BJ (cell line): ENCODE measurements at places on chromosomes 7 and 10.

DNA sequence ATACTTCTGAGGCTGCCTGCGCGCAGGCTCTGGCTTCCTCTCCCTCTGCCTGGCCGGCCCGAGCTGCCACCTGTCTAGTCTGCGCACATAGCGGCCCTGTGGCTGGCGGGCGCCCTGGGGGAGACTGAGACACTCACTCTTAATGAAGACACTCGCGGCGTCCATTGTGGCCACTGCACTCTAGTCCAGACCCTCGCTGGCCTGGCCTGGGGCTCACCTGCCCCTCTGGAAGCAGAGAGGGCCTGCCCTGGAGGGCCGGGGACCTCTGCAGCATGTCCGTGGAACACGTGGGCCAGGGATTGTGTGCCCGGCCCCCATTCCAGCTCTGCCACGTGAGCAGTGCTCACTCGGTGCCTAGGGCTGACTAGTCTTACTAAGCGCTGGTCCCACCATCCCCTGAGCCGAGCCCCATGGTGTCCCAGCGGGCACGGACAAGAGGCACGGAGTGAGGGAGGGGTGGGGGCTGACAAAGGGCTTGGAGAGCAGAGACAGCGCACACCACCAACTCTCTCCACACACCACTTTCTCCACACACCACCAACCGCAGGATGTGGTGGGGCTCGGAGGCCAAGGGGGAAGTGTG, 149.3 kb downstream of the ELFN1 start:
- no peak for DNase-seq

- DNase-seq, result no peak
Observed at GRCh38 chr7:90458104-90458503, 11.3 kb upstream of the PTTG1IP2 start.

- DNase-seq, result no peak
Observed at GRCh38 chr10:61024856-61025201, 80.8 kb upstream of the RHOBTB1 start.

GRCh38 chr10:77117501-77117900, 520.1 kb downstream of the KCNMA1 start:
- no peak for DNase-seq

GRCh38 chr10:72697716-72698115, 5.8 kb downstream of the MCU start:
- no peak for DNase-seq

DNA sequence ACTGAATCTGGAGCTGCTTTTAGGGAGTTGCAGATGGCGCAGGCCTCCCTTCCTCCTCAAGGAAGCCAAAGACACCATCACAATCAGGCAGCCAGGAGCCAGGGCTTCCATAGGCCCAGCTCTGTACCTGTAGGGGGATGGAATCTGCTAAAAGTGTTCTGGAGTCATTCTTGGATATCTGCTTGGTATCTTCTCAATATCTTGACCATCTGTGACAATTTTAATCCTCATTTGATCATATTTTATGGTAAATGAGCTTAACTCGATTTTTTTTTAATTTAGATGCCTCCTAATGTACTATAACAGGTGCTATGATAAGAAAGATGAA, 3.1 kb downstream of the ST7 start:
- DNase-seq, result no peak

DNA sequence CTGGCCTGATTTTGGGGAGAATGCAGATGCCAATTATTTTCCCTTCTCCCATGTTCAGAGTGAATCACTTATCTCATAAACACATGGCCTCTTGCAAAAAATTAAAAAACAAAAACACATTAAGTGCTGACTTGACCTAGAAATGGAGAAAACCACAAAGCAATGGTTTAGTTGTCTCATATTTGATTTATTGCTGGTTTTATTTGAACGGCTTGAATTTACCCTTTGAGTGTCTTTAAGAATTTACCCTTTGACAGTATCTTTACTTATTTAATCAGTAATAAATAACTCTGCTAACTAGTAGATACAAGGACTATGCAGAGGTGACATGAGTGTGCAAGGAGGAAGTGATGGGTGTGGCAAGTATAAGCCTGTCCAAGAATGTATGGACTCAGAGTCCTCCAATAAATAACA, 68.1 kb upstream of the GSDME start:
- no peak for DNase-seq

DNA sequence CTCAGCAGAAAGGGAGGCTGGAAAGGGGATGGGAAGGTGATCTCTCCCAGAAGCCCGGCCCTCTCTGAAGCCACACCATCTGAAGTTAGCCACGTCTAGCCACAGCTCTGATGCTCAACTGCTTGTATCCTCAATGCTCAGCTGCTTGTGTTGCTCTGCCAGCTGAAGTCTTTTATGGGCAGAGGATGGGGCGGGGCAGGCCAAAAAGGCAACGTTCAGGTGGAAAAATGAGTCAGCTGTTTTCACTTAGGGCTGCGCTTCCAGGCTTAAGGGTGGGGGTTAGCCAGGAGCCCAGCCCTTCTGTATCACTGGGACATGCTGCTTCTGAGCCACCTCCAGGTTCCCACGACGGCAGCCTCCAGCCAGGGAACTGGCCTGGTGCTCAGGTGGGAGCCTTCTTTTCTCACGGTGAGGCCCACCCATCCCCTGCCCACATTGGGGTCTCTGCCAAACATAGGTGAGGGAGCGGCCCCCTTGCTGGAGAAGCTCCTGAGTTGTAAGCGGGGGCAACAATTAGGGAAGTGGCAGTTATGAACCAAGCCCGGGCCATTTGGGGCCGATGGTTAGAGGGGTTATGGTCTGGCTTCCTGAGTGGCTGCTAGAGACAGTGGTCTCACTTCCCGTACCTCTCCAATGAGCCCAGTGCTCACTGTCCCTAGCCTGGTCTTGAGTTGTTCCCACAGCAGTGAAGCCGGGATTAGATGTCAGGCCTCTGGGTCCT, 44.9 kb upstream of the CNPY1 start:
- no peak for DNase-seq

GRCh38 chr10:52858722-52859121, 86.1 kb upstream of the MBL2 start:
- DNase-seq, result no peak

GRCh38 chr7:123352973-123353372, 153.2 kb upstream of the SLC13A1 start:
- DNase-seq, result no peak

GRCh38 chr7:158816995-158817394, 12.3 kb downstream of the ESYT2 start:
- no peak for DNase-seq

- no peak for DNase-seq
Observed at GRCh38 chr7:149865437-149865836, 8.3 kb upstream of the ATP6V0E2 start.

DNA sequence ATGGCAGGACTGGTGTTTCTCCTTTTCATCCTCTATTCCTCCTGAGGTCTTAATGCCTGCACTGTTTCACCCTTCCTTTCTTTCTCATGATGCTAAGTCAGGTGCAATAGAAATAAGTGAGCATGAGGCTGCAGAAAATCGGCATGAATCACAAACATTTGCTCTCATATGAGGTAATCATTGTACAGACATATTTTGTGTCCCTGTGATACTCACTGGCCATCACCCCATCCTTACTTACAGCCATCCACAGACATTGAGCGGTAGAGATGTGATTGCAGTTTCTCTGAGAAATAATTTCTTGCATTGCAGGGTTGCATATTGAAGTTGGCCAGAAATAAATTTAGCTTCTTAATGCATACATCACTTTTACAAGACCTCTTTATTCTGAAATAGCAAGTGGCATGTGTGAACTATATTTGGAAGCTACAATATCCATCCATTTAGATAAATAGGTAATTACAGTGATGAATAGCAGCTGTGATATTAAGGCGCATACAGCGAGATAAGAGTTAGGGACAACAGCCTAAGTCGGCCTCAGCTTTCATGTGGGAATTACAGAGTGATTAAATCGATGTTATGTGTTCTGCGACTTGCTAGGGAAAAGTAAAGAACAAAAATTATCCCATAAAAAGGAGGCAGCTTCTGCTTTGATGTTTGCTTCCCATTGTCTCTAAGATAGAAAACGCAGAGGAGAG, 612.6 kb downstream of the SORCS3 start:
- no peak for DNase-seq

GRCh38 chr7:134514663-134515062, 12.7 kb upstream of the AKR1B10 start:
- no peak for DNase-seq

DNA sequence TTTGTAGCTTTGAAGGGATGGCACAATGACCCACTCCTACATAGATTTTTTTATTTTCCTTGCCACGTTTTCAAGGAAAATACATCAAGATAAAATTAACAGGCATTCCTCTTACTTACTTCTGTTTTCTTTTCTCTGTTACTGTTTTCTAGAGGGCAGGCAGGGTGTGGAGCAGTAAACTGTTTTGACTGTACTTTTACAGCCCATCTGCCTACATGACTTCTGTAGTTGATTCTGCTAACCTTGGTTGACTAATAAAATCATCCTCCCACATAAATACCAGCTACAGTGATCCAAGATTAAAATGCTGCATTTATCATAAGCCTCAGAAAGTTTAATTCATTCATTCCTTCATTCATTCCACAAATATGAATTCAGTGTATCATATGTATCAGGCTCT, 158.5 kb downstream of the TRIL start:
- DNase-seq, result no peak

DNA sequence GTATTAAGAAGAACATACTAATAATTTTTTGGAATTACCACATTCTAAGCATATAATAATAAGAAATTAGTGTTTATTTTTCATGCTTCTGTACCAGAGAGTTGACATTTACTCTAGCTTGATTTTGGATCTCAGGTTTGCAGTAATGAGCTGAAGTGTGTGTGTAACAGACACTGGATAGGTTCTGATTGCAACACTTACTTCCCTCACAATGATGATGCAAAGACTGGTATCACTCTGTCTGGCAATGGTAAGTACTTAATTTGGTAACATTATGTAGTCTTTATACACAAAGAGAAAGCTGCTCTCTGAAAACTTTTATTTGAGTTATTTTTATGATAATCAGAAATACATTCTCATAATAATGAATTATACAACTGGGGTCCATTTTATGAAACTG, 54.1 kb downstream of the SRI start:
- no peak for DNase-seq

GRCh38 chr10:117373823-117374505, 1.3 kb downstream of the PDZD8 start:
- DNase-seq, result no peak

DNA sequence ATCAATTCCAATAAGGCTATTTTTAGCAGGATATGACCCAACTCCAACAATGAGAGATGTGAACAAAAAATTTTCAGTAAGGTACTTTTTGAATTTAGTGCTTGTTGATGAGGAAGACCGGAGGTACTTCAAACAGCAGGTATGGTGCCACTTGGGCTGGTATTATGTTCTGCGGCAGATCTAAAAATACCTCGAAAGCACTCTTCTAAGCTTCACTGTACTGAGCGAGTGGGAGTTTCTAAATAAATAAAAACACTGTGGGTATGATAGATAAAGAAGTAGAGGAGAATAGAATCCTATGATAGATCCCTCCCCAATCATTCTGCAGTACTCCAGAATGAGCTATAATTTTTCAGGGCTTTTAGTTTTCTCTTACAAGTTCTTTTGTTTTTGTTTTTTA, 11.5 kb upstream of the SUPV3L1 start:
- no peak for DNase-seq

- no peak for DNase-seq
Observed at GRCh38 chr7:127955051-127955531, 76.1 kb downstream of the LRRC4 start.

DNA sequence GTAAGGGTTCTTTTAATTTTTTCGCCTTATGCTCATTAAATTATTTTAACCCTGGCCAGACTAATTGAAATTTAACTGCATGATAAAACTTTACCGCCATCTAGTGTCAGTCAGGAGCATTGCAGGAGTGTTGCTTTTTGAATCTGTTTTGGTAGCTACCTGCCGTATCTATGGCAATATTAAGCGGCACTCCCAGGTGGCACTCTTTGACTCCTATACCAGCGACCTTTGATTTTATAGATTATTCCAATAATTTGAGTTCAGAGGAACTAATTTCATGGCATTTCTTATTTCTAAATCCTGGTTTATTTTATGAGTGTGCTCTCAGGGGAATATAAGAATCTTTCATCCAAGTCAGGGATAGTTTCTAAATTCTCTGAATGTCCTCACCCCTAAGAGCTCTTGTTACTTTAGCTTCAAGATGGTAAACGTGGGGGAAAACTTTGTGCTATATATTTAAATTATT, 198.9 kb downstream of the REEP3 start:
- DNase-seq, result no peak

GRCh38 chr10:132546567-132547420, 9.2 kb downstream of the INPP5A start:
- no peak for DNase-seq

GRCh38 chr7:100430493-100431285, 1.1 kb downstream of the MEPCE start:
- DNase-seq, result no peak

DNA sequence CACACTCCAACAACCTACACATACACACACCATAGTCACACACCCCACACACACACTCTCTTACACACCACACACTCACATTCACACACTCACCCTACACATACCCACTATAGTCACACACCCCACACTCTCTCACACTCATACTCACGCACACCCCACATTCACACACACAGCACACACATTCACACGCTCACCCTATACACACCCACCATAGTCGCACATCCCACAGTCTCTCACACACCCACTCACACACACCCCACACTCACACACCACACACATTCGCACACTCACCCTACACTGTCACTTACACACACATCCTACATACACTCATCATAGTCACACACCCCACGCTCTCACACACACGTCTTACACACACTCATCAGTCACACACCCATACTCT, 85.6 kb downstream of the HECW1 start:
- no peak for DNase-seq

DNA sequence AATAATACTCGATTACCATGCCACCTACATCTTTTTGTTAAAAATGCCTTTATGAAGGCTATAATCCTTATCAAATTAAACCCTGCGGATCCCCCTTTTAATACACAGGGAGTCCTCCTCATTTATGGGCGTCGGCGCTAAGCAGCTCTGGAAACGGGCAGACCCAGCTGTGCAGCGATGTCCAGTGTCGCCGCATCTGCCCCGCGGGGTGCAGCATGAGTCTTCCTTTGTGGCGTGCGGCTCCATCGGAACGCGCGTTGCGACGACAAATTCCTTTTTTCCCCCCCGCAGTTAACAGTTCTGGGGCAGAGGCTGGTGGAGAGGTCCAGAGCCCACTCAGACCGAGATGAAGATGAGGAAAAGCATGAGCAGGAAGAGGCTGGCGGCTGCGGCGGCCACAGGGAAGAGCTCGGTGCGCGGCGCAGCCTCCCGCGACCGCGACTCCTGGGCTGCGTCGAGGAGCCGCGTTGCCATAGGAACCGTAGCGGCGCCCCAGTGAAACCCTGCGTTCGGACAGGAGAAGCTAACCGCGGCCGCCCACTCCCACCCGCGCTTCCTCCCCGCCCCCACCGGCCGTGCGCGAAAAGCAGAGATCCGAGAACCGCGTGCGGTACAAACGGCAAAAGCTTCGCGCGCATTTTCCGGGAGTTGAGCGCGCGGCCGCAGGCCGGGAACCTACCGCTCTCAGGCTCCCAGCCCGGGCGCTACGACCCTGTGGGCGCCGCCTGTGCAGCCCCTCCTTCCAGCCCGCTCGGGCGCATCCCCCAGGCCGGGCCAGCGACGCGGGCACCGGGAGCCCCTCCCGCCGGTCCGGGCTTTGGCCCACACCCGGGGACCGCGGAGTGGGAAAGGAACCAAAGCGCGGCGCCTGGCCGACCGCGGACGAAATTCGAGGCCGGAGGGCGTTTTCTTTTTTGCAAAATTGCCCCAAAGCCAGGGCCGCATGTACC, 130.6 kb downstream of the SPAG6 start:
- no peak for DNase-seq

- no peak for DNase-seq
Observed at GRCh38 chr10:1182280-1183032, 126.3 kb downstream of the WDR37 start.

GRCh38 chr7:17176371-17177032, 122.0 kb upstream of the AHR start:
- no peak for DNase-seq
